ENCODE measurements at places on chromosomes 3 and 15.

DNA sequence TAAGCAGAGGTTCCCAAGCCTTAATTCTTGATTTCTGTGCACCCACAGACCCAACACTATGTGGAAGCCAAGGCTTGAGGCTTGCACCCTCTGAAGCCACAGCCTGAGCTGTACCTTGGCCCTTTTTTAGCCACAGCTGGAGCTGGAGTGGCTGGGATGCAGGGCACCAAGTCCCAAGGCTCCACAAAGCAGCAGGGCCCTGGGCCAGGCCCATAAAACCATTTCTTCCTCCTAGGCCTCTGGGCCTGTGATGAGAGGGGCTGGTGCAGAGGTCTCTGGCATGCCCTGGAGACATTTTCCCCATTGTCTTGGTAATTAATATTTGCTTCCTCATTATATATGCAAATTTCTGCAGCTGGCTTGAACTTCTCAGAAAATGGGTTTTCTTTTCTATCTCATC, 60.9 kb upstream of the GSK3B start:
- DNase-seq = no peak

DNA sequence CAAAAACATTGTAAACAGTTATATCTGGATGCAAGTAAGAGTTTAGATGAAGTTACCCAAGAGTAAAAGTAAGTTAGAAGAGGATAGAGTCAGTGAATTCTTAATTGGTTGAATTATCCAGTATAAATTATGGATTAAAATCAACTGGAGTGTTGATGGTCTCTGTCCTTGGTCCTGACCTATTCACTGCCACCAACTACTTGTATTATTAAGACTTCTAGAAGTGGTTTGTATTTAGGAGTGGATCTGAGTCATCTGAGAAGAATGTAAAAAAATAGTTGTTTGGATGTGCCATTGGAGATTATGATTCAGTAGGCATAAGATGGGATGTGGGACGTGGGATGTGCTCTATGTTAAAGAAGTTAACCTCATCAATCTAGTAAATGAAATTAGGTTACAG, 86.4 kb downstream of the SYNPR start:
- no peak for DNase-seq

GRCh38 chr3:67947808-67948508, 293.5 kb upstream of the SUCLG2 start:
- DNase-seq = peak; percentile 44

GRCh38 chr3:155281912-155282311, 11.6 kb downstream of the STRIT1 start:
- DNase-seq = no peak

DNA sequence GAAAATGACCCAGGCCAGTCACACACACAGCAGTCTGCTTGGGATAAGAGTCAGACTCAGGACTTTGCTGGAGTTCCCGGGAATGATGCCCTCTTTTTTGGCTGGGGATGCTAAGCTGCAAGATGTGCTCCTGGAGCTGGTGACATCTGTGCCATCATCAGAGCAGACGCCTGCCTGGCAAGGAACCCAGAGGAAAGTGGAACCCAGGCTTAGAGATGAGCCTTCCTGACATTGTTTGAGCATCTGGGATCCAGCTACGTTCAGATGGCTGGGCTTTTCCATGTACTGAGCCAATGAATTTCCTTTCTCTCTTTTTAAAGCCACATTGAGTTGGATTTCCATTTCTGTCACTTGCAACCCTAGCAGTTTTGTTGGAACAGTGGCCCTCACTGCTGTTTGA, 53.3 kb downstream of the EBLN2 start:
- DNase-seq = no peak

- DNase-seq = no peak
Measured at GRCh38 chr3:113828600-113828999, 10.0 kb upstream of the GRAMD1C start.

GRCh38 chr3:21750831-21751391, at the start of gene ZNF385D:
ZNF385D (minus strand) TSS chr3:21751210; CDS start chr3:21750916, 294 bp downstream.
- no peak for DNase-seq

DNA sequence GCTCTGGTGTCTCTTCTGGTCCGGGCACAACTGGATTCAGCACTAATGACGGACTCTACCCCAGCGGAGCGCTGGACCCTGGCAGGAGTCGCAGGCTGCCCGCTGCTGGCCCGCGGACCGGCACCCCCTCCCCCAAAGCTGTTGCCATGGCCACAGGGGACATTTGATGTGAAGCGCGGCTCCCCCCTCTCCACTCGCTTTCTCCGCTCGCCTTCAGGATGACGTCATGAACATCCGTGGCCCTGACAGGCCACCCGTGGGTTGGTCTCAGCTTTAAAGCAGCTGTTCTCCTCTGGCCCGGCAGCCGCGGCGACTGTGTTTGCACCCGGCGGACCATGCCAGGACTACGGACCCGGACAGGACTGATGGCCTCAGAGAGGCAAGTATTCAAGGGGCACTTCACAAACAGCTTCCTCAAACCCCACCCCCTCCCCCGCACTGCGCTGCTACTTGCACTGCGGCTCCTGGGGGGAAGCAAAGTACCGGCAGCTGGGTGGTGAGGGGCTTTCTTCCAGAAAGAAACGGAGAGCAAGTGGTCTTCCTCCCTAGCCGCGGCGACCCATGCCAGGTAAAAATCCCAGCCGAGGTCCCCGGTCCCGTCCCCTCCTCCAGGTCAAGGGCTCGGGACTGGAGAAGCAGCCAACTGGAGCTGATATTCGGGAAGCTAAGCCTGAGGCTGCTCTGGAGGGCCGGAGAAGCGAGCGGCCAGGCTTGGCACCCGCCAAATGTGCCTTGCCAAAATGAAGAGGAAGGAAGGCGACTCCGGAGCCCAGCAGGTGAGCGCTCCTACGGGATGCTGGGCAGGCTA, 16.6 kb upstream of the AEN start:
- DNase-seq = no peak

DNA sequence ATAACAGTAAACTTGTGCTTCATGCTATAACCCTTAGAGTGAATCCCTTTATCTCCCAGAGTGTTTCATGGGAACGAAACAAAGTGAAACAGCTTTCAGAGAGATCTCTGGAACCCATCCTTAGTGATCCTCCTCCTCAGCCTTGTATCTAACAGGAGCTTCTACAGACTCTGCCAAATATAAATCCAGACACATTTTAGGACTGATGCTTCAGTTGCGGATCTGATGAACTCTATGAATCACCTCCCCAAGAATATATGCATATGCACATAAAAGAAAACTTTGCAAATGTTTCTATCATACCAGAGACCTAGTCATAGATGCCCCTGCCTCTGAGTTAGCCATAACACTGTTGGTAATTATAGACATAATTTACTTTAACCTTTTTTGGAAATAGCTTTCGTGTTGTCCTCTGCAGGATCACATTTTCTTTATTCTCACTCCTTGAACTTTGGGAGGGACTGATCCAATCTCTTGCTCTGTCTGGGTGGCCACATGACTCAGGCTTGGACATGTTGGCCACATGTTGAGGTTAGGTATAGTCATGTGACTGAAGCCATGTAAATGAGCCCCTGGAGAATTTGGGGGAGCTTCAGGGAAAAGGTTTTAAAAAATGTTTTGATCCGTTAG, 306.4 kb upstream of the CNTN3 start:
- no peak for DNase-seq

- DNase-seq = no peak
Measured at GRCh38 chr15:45314960-45315359, 62.9 kb downstream of the SLC28A2 start.

DNA sequence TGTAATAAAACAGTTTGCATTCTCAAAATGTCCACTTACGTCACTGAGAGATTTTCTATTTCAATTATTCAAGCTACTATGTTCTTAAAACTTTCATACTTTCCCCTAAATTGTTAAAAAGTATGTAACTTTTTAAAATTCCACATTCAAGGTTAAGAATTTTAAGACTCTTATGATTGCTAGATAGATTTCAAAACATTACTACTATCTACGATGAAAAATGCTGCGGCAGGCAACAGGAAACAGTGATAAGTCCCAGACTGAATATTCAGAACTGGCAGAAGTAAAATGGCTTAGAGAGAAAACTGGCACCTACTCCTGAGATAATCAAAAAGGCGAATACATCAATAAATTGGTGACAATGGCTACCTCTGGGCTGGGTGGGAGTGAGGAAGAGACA, 16.2 kb downstream of the ATP13A3 start:
- no peak for DNase-seq

DNA sequence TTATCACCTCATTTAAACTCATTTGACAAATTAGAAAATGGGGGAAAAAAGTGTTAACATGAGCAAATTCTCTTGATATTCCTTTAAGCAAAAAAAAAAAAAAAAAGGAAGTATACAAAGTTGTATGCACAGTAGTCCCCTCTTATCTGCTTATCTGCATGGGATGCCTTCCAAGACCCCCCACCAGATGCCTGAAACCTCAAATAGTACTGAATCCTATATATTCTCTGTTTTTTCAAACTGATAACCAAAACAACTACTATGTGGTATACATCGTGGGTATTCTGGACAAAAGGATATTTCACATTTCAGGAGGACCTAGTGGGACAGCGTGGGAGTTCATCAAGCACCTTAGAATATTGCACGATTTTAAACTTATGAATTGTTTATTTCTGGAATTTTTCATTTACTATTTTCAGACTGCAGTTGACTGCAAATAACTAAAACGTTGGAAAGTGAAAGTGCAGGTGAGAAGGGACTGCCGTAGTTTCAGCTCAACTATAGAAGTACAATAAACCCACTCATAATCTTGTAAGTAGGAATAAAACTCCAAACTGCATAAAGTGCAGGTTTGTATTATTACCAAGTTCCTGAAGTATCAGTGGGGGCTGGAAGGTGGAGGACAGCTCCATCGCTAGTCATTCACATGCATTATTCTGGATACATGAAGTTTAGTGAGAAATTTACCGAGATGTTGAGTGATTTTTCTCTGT, 43.6 kb upstream of the PLCL2 start:
- no peak for DNase-seq

DNA sequence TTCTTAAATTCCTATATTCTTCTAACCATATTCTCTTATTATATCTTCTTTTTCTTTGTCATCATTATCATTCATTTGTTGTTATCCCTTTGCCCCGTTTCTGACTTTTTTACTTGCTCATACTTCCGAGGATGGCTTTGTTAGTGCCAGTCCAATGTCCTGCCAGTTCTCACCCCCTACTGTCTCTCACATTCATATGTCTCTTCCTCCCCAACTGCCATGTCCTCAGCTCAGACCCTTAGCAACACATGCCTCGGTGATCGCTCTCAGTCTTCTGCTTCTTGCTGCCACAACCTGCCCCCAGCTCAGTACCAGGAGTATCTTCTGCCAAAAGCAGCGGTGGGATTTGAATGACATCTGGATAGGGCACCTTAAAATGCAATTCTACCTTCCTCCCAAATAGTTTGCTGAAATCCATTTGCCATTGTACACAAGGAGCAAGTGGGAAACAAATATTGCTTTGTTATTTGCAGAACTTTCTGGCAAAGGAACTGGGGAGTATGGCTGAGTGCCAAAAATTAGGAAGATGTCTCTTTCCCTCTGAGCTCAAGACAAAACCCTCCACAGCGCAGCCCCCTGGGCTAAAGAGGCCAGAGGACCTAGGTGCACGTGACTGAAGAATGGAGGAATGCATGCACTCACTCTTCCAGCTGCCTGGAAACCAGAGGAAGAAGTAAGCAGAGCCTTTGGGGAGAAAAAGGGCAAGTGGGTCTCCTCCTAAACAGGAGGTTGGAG, 57.7 kb upstream of the CTNNB1 start:
- DNase-seq = no peak

DNA sequence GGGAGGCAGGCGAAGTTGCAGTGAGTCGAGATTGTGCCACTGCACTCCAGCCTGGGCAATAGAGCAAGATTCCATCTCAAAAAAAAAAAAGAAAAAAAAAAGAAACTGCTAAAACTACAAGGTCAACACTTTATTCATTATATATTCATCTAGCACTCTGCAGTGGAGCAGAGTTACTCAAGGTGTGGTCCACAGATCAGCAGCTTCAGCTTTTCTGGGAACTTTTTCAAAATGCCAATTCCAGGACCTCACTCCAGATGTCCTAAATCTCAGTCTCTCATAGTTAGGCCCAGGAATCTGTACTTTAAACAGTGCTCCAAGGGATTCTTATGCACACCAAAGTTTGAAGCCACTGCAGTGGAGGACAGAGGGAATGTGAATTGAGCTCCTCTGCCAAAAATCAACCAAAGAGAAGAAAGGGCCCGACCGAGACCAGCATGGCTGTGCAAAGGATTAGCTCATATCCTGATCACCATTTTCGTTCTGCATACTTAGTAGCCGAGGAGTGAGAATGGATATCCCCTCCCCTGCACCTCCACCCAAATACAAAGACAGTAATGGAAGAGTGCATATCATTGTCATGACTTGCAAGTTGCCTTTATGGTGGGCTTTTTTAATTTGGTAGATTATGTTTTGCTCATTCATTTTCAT, 201.9 kb downstream of the MEX3B start:
- DNase-seq = no peak

GRCh38 chr15:57694279-57694678, 12.2 kb upstream of the POLR2M start:
- DNase-seq = no peak

- no peak for DNase-seq
Measured at GRCh38 chr3:155981669-155982068, 111.2 kb downstream of the GMPS start.

DNA sequence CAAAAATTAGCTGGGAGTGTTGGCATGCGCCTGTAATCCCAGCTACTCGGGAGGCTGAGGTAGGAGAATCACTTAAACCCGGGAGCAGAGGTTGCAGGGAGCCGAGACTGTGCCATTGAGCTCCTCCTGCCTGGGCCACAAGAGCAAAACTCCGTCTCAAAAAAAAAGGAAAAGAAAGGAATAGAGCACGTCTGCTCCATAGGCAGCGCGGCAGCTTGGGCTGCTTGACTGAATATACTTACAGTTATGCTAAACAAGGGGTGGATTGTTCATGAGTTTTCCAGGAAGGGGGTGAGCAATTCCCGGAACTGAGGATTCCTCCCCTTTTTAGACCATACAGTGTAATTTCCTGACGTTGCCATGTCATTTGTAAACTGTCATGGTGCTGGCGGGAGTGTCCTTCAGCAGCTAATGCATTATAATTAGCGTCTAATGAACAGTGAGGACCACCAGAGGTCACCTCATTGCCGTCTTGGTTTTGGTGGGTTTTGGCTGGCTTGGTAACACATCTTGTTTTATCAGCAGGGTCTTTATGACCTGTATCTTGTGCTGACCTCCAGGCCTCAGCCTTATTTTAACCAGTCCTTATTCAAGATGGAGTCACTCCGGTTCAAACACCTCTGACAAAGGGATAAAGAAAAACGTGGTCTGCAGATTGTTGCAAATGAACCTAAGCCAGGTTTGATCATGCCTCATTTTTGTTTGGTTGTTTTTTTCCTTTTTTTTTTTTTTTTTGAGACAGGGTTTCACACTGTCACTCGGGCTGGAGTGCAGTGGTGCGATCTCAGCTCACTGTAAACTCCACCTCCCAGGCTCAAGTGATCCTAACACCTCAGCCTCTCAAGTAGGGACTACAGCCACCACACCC, 24.9 kb upstream of the SENP5 start:
- DNase-seq = no peak

GRCh38 chr15:55784286-55784685, 41.3 kb upstream of the PRTG start:
- no peak for DNase-seq

- no peak for DNase-seq
Measured at GRCh38 chr15:24933716-24934115, 21.1 kb upstream of the SNRPN start.

GRCh38 chr3:141452045-141452444, 34.8 kb upstream of the RASA2 start:
- peak; percentile 15 for DNase-seq

GRCh38 chr3:18988614-18989229, 159.6 kb upstream of the KCNH8 start:
- no peak for DNase-seq

- no peak for DNase-seq
Measured at GRCh38 chr15:52620496-52620895, 51.7 kb upstream of the ARPP19 start.

GRCh38 chr15:93087825-93088199, 1.2 kb downstream of the RGMA start:
- DNase-seq = peak; percentile 69

Data from activated naive CD4-positive, alpha-beta T cell treated with Interleukin-2 at 50 U/mL for 16 hours (primary cell).